ENCODE measurements at places on chromosomes 2 and 18.

DNA sequence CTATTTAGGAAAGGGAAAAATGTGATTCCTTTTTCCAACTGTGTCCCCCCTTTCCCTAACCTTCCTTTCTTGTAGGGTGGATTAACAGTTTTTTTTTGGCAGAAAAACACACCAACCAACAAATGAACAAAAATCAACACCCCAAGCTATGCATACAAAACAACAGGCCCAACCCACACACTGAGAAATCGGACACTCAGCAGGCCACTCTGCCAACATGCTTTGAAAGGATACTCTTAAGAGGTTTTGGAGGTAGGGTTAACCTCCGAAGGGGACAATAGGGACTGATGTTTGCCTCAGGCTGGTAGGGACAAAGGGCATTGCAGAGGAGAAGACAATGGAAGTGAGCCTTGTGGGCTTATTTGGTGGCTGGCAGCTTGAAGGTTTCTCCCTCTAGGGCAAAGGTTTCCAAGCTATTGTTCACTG, 33.1 kb upstream of the POLE4 start:
- DNase-seq = no peak

GRCh38 chr2:197388866-197389587, 45.8 kb downstream of the SF3B1 start:
- no peak for DNase-seq

DNA sequence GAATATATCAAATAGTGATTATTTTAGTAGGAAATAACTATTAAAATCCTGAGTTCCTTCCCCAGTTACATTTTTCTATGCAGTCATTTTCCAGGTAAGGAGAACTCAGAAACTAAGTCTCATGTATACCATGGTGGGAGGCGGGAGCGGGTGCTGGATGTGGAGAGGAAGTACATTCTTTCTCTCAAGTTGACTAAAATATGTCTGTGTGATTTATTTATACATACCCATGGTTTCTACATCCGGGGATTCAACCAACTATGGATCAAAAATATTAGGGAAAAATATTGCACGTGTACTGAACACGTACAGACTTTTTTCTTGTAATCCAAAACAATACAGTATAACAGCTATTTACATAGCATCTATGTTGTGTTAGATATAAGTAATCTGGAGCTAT, 6.8 kb downstream of the ZCCHC2 start:
- no peak for DNase-seq

DNA sequence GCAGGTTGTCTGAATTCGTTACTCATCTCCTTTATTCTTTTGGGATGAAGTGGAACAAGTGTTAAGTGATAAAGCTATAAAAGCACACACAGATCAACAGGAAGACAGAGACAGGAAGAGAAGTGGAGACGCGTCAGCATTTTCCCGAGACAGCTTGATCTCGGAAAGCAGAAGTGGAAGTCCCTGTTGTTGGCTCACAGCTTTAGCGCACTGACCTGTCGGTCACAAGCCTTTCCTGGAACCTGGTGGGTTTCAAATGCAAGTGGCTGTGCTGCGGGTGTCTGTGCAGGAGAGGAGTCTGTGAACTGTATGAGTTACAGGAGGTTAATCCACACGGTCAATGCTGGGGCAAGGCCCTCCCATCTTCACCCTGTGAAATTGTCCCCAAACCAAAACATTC, 116.6 kb upstream of the PELI1 start:
- no peak for DNase-seq

DNA sequence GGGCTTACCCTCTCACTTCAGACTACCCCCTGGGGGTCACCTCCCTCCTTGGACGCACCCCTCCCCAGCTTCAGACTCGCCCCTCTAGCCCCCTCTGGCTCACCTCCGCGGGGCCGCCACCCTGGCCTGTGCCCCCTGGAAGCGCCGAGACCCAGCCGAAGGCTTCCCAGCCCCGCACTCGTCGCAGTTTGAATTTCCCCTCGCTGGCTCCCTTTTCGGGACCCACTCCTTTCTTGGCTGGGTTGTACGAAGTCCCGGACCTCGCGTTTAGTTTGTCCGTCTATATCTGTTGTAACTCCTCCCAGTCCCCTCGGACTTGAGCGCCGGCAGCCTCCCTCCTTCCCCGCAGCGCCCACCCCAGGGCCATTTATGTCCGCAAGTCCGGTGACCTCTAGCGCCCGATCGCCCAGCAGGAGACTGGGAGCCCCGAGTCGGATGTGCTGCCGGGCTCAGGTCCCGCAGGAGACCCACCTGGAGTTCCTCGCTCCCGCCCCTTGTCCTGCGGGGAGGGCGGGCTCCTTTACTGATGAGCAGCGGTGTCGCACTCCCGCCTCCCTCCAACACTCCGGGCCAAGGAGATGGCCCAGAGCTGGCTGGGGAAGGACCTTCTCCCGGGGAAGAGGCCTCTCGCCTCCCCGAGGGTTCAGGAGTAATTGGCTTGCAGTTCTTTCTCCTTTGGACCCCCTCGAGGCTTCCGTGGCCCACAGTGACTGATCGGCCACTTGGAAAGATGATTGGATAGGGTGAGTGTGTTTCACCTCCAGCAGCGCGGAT, 692 bp upstream of the RAX start:
- no peak for DNase-seq

GRCh38 chr2:233060980-233061590, 943 bp downstream of the INPP5D start:
- no peak for DNase-seq

- no peak for DNase-seq
These were observed 315.8 kb upstream of the POU3F3 start for GRCh38 chr2:104538077-104538476.

DNA sequence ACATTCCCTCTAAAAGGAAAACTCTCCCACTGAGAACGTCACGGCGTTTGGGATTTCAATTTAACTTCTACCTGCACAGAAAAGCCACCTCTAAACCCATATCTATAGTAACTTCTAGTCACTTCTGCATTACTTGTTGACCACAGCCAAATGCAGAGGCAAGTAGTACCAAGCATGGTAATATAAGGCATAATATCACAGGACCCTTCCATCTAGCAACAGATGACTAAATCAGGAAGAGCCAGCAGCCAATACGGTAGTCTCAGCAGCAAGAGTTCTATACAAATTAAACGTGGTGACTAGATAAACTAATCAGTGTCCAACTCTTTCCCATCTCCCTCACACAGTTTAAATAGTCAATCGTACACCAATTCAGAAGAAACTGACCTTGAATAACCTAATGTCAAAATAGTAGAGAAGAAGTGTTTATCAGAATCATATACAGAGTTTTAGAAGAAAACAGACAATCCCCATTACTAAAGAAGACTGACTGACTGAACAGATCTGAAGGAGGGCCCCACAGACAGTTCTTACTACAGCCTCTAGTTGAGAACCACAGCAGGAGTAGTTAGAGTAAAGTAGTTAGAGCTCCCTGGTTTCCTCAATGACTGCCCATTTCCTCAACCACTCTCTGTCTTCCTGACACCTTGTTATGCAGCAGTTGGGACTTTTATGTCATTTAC, 30.0 kb downstream of the MEMO1 start:
- DNase-seq = no peak

- DNase-seq = no peak
These were observed 139.3 kb downstream of the CD226 start for GRCh38 chr18:69808399-69808798.

- DNase-seq = no peak
These were observed 28.3 kb downstream of the MTHFD2 start for GRCh38 chr2:74226648-74227213.

DNA sequence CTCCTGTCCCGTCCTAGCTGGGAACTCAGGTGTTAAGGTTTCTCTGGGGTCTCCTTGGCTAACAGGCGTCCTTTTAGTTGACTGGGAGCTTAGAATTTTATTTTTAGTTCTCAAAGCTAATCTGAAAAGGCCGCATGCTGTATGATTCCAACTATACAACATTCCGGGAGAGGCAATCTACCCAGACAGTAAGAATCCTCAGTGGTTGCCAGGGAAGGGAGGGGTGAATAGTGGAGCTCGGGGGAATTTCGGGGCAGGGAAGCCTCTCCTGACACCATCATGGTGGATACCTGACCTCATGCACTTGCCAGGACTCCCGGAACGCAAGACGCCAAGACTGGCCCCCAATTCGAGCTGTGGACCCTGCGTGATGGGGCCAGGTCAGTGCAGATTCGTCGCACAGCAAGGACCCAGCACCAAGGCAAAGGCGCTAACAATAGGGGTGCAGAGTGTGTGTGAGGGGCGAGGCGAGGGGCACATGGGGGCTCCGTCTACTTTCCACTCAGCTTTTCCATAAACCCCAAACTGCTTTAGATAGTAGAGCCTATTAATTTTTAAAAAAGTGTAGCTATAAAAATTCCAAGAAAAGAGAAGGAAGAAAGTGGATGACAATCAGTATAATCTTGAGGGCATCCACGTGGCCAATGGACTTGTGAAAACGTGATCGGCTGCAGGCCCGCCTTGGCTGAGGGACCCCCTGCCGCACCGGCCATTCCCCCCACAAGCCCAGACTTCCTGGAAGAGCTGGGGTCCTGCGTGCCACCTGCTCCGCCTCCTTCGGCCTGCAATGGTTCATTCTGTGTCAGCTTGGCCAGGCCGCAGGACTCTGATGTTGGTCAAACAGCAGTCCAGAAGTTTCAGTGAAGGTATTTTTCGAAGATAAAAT, 17.3 kb downstream of the PDCD1 start:
- no peak for DNase-seq

GRCh38 chr2:191265311-191266170, 20.3 kb downstream of the MYO1B start:
- DNase-seq = no peak

- no peak for DNase-seq
These were observed 62.8 kb upstream of the TSPYL6 start for GRCh38 chr2:54318821-54319220.

DNA sequence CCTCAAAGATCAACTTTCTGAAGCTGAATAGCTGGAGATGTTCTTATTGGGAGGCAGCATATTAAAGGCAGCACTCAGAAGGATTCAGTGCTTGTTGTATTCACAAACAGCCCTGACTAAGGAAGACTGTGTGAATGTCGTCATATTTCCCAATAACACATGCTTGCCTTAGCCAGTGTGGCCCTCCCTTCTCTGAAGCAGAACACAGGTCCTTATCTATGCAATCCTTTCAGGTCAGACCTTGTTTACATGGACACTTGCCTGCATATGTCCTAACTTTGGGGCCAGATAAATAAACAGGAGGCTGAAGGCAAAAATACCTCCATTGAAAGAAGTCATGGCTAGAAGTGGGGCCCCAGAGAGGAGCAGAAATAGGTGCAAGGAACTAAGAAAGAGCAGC, 97.2 kb downstream of the SLC4A3 start:
- DNase-seq = no peak

DNA sequence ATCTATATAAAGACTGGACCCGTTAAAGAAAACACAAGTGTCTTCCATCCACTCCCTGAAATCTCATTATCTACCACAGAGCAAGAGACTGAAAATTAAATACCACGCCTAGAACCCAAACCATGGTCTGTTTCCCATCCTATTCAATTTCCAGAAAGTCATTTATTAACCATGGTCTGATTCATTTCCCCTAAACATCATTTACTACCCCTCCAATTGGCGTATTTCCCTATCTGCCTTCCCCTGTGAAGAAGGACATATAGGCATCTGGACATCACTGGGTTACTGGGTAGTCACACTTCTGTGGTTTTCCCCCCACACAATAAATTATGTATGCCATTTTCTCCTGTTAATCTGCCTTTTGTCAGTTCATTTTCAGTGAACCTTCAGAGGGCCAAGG, 30.8 kb downstream of the CCDC93 start:
- DNase-seq = no peak

DNA sequence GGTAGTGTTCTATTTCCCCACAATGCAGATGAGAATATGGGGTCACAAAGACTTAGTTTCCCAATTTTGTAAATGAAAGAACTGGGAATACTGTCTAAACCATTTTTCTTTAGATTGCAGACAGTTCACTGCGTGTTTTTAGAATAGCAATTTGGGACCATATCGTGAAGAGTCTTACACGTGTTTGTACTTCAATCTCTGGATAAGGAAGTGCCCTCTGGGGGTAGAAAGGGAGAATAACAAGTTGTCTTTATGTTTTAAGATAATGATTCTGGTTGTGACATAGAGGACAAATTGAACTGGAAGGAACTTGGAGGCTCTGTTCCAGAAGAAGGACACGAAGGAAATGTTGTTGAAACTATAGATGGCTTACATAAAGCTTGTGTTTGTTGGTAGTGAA, 457.7 kb downstream of the CBLN2 start:
- DNase-seq = no peak

DNA sequence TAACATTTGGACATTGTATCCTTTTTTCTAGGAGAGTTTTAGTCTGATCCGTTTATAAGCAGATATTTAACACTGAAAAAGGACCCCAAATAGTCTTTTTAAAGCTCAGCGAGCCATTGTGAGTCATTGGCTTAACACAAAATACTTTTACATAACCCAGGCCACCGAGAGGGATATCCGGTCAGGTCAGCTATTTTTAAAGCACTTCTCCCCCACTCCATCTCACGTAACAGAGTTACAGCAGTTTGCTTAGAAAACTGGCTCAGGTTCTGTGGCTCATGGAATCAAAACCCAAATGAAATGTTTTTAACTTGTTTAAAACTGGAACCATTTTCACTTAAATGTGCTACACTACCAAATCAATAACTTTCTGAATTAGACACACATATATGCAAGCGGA, 23.9 kb downstream of the COL4A3 start:
- no peak for DNase-seq

- DNase-seq = no peak
These were observed 205.1 kb downstream of the MGAT5 start for GRCh38 chr2:134458950-134459349.

- DNase-seq = no peak
These were observed 7.4 kb upstream of the DUSP19 start for GRCh38 chr2:183070942-183071844.

GRCh38 chr2:160613466-160614153, 120.0 kb upstream of the RBMS1 start:
- no peak for DNase-seq

DNA sequence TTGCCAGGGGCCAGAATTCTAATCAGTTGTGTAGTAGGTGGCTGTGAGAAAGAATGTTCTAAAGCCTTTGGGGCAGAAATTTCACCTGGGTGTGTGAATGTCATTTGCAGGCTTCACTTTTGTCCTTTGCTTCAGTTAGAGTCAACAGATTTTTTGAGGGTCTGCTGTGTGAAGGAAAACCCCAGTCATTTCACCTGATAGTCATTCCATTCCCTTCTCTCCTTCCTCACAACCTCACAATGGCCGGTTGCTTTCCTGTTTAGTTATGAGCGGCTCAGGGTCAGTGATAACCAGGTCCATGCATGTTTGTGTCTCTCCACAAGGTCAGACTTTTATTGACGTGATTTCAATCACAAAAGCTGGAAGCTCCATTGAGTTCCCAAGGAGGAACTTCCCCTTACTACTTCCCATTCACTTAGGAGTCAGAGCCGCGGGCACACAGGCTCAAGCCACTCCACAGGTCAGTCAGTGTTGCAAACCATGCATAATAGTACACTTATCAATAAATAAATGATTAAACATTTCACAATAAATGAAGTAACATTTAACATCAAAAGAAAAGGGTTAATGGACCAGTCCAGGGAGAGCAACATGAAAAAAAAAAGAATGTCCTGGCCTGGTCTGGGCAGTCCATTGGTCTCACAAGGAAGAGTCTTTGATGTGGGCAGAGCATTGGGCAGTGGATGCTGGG, 74.3 kb downstream of the NPAS2 start:
- no peak for DNase-seq

GRCh38 chr18:78965260-78965659, 14.4 kb upstream of the SALL3 start:
- no peak for DNase-seq

- DNase-seq = no peak
These were observed 52.6 kb downstream of the KCNIP3 start for GRCh38 chr2:95349568-95350322.
